ENCODE measurements at places on chromosomes 6 and 20.

DNA sequence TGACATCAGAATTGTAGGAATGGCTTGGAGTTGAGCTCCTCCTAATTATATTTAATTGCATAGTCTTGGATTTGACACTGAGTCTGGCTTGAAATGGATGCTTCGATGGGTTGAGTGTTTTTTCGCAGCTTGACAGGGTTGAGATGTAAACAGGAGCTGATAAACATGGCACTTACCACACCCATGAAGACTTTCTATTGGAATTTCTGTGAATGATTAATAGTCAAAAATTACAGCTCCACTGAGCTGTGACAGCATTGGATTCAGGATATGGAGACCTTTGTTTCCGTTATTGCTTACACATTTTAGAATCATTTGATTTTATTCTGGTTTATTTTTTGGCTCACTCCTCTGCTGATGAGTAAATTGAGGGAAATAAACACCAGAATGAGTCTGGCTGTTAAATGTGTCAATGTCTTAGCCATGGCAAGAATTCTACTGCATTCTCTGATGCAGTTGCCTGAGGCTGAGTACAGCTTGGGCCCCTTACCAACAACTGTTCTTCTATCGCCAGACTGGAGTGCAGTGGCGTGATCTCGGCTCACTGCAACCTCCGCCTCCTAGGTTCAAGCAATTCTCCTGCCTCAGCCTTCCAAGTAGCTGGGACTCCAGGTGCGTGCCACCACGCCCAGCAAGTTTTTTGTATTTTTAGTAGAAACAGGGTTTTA is 128.1 kb upstream of the DOK5 start:
- peaks cover 11% of the 10 kb centered on the region for H3K4me1 ChIP-seq
- no peaks in the 10 kb centered on the region for H3K36me3 ChIP-seq
- H3K4me3 ChIP-seq: no peak overlapping the region
- no peak overlapping the region for H3K27ac ChIP-seq
- no peaks in the 10 kb centered on the region for H3K27me3 ChIP-seq

DNA sequence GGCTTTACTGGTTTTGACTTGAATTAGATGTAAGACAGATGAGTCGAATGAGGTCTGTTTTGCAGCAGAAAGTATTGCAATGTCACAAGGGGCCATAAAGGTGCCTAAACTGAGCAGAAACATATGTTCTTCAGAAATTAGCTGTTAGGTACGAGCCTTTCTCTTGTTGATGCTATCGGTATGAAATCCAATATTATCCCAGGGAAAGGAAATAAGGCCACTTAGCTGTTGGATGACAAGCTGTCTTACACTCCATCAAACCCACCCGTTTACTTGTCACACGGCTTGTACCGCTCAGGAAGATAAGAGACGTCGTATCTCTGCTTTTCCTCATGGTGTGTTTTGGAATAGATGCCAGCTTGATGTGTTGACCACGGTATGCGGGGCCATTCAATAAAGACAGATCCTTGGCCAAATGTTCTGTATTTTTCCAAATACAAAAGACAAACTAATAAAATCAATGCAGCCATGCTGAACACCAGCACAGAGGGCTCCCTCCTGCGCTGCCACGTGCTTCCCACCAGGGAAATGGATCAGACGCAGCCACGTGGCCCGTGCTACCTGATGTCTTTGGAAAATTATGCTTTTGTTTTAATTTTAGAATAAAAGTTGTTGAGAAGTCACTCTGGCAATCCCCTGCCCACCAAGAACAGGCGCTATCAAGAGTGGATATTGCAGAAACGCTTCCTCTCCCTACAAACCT is 255.9 kb upstream of the SULF2 start:
- H3K4me3 ChIP-seq: no peak overlapping the region
- no peaks in the 10 kb centered on the region for H3K4me1 ChIP-seq
- H3K27me3 ChIP-seq: no peaks in the 10 kb centered on the region
- no peak overlapping the region for H3K27ac ChIP-seq
- no peak for DNase-seq

DNA sequence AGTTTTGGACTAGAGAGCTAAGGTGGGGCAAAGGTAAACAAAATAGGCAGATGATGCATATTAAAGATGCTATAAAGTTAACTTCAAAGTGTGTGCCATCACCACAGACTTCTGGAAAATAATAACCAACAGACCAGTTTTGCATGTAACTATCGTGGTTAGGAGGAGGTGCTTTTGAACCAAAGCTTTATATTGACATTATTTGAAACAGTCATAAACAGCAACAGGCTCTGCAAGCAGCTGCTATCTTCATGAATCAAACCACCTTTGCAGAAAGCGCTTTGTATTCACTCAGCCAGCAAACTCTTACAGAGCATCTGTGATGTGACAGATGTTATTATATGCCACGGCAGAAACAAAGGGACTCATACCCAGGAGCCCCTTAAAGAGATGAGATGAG is 81.9 kb downstream of the CRYBG1 start:
- DNase-seq: no peak
- no peaks in the 10 kb centered on the region for H3K36me3 ChIP-seq
- H3K4me1 ChIP-seq: no peaks in the 10 kb centered on the region
- H3K27ac ChIP-seq: no peak overlapping the region
- H3K4me3 ChIP-seq: no peak overlapping the region

DNA sequence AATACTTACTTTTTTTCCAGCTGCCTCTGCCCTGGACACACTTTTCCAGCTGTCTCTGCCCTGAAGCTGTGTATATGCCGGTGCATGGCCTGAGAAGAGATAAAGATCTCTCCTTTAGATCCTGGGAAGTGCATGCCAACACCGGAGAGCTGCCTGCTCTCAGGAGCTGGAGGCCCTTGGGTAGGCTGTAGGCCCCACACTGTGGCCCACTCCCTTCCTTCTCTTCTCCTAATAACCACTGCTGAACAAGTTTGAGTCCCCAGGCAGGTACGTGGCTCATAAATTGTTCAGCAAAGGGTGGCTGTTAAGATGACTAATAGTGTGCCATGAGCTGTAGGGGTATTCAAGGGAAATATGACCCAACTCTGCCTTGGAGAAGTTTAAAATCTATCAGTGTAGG is 102.5 kb downstream of the CD24 start:
- DNase-seq: no peak
- no peaks in the 10 kb centered on the region for H3K36me3 ChIP-seq
- H3K27me3 ChIP-seq: no peaks in the 10 kb centered on the region
- no peak overlapping the region for H3K27ac ChIP-seq
- H3K4me1 ChIP-seq: no peaks in the 10 kb centered on the region

GRCh38 chr6:109309917-109310316 is 72.3 kb downstream of the CD164 start:
- DNase-seq: no peak
- no peak overlapping the region for H3K4me3 ChIP-seq
- no peaks in the 10 kb centered on the region for H3K4me1 ChIP-seq
- H3K36me3 ChIP-seq: no peaks in the 10 kb centered on the region
- no peak overlapping the region for H3K27ac ChIP-seq
- no peaks in the 10 kb centered on the region for H3K27me3 ChIP-seq

- DNase-seq: no peak
- no peaks in the 10 kb centered on the region for H3K4me1 ChIP-seq
- H3K27me3 ChIP-seq: no peaks in the 10 kb centered on the region
- H3K4me3 ChIP-seq: no peak overlapping the region
Observed at GRCh38 chr20:51340451-51340840, 202.1 kb downstream of the NFATC2 start.

- no peaks in the 10 kb centered on the region for H3K36me3 ChIP-seq
- no peak overlapping the region for H3K4me3 ChIP-seq
- no peak overlapping the region for H3K27ac ChIP-seq
- no peaks in the 10 kb centered on the region for H3K4me1 ChIP-seq
Observed at GRCh38 chr6:34132486-34133185, 13.3 kb downstream of the GRM4 start.

DNA sequence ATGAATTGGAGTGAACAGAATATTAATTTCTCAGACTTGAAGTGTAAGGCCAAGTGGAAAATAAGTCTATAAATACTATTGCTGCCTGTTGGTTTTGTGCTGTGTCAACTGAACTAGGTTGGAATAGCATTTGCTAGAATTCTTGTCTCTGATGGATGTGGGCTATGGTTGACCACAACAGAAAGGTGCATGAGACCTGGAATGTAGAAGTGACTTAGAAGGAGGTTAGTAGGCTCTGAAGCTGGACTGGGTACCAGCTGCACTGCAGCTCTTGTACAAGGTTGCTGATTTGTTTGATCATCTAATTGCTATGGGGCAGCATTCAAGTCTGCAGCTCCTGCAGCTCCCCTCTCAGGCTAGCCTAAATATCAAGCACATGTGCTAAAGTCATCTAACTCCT is 479.0 kb upstream of the NRSN1 start:
- H3K27ac ChIP-seq: no peak overlapping the region
- no peak overlapping the region for H3K4me3 ChIP-seq
- DNase-seq: no peak
- no peaks in the 10 kb centered on the region for H3K27me3 ChIP-seq
- H3K36me3 ChIP-seq: no peaks in the 10 kb centered on the region

GRCh38 chr20:31475472-31476293 is 595 bp downstream of the REM1 start:
- no peak for DNase-seq
- peaks cover 24% of the 10 kb centered on the region for H3K4me1 ChIP-seq
- H3K36me3 ChIP-seq: no peaks in the 10 kb centered on the region
- H3K27me3 ChIP-seq: peaks cover 16% of the 10 kb centered on the region
- peak overlapping the region; percentile 52 for H3K4me3 ChIP-seq
